ENCODE measurements at places on chromosomes 5 and 9.

GRCh38 chr5:89246252-89246651, 363.3 kb upstream of the MEF2C start:
- DNase-seq = no peak

- no peak for DNase-seq
These were observed 11.9 kb upstream of the AQP7 start for GRCh38 chr9:33414268-33414667.

DNA sequence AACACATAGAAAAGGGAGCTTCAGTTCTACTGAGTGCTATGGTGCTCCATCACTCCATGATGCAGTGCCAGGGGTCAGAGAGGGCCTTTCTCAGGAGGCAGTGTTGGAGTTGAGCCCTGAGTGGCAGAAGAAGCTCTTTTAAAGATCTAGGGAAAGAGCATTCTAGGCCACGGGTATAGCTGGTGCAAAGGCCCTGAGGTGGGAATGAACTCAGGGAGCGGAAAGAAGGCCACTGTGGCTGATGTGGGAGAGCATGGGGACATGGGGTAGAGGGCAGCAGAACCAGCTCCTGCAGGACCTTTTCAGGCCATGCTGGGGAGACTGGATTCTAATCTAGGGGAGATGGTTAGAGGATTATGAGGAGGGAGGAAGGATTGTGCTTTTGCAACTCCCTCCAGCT, 9.9 kb downstream of the PSD2 start:
- DNase-seq = no peak

- no peak for DNase-seq
These were observed 130.7 kb upstream of the NTRK2 start for GRCh38 chr9:84538879-84539278.

DNA sequence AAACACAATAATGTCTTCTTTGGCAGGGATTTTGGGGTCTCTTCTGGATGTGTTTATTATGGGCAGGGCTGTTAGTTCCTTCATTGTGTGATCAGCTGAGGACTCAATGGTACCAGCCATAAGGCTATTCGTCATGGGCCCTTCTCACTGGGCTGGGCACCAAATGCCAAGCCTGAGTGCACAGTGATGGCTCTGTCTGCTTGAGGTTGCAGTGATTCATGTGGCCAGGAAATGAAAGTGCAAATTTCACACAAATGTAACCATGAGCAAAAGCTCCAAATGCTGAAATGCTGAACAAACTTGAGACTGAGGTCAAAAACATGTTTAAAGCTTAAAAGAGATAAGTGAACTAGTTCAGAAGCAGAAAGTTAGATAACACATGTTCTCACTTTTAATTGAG, 191.0 kb downstream of the TARS1 start:
- no peak for DNase-seq

DNA sequence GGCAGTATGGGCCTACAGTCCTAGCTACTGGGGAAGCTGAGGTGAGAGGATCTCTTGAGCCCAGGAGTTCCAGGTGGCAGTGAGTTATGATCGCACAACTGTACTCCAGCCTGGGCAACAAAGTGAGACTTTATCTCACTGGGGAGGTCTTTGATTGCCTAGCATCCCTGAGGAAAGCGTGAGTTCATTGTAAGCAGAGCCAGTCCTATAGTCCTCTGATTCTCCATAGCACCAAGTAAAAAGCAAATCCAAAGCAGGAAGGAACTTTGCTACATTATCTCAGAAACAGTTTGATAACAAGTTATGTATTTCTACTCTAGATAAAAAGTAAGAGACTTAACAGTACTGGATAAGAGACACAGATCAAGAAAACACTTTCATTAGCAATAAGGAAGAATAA, 37.6 kb downstream of the ANKRD31 start:
- no peak for DNase-seq

GRCh38 chr9:91577633-91578061, 154.0 kb upstream of the NFIL3 start:
- no peak for DNase-seq
